Stimulated activated CD4-positive, alpha-beta T cell treated with anti-CD3 and anti-CD28 coated beads, Interleukin-15, amount 100 ng/mL, for 1 hour (primary cell): ENCODE measurements at places on chromosomes 11 and 22.

GRCh38 chr11:17528181-17528691 lies 16.0 kb downstream of the USH1C start:
- peak; percentile 23 for DNase-seq

GRCh38 chr11:33063326-33063881 lies 24.0 kb downstream of the TCP11L1 start:
- DNase-seq = no peak

GRCh38 chr22:17845790-17846189 lies 71.5 kb upstream of the BID start:
- no peak for DNase-seq

GRCh38 chr22:17387356-17387755 lies 18.1 kb downstream of the CECR2 start:
- no peak for DNase-seq

GRCh38 chr11:76179147-76179546 lies 27.2 kb downstream of the WNT11 start:
- DNase-seq = no peak

DNA sequence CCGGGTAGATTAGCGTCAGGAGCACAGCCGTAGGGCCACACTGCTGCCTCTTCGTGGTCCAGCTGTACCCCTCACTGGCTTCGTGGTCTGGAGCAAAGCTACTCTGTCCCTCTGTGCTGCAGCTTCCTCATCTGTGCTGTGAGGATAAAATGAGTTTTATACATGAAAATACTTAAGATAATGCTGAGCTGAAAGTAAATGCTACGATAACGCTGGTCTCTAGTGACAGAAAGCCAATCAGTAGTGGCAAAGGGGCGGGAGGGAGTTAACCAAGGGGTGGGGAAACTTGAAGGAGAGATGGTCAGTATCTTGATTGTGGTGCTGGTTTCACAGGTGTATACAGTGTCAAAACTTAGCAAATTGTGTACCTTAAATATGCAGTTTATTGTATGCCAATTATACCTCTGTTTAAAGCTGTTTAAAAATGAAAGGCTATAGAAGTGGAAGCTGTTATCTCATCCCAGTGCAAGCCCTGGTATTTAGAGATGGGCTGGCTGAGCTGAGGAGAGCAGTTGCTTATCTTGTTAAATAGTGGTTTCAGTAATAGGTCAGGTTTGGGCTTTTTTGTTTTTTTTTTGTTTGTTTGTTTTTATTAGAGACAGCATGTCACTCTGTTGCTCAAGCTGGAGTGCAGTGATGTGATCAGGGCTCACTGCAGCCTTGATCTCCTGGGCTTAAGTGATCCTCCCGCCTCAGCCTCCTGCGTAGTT lies 36.7 kb downstream of the ACO2 start:
- DNase-seq = no peak

GRCh38 chr11:44108260-44108659 lies 12.8 kb downstream of the EXT2 start:
- DNase-seq = no peak

- no peak for DNase-seq
These were observed 143.6 kb downstream of the ADAMTS15 start for GRCh38 chr11:130592056-130592455.

- DNase-seq = no peak
These were observed 30.9 kb downstream of the C22orf31 start for GRCh38 chr22:29030618-29031226.

DNA sequence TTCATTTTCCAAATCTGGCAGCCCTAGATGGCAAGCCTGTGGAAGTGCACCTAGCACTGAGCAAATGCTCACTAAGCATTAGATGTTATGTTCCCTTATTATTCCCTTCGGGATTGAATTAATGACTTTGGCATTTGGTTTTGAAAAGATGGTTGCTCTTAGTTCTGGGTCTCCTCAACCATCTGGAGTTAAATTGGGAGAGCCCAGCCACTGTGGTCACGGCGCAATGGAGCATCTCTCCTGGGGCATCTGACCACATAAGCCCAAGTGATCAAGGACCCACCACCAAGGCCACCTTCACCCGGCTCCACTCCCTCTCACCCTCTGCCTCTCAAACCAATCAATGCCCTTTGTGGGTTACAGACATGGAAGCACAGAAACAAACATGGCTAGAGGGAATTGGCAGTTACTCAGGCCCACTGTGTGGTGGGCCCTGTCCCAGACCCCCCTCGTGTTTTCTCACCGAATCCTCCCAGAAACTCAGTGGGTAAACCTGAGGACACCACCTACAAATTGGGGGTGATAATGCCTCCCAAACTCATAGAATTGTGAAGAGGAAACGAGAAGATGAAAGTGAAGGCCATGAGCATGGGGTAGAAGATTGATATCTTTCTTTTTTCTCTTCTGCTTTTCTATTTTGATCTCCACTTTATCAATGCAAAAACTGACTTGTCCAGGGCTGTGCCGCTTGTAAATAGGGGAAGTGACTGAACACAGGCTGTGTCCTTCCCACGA lies 52.2 kb downstream of the IRAG1 start:
- DNase-seq = no peak

DNA sequence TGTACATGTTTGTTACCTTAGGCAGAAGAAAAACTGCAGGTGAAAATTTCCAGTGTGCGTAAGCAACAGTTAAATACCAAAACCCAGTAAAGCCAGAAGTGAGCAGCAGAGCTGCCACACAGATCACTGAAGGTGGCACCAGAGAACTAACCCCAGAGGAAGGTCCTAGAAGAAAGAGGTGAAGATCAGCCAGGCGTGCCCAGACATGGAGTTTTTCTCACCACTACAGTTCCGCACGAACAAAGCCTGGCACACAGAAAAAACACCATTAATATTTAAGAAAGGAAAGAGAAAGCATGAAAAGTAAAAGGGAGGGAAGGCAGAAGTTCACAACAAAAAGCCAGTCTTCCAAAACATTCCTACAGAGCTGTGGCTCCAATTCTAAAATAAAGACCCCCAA lies 60.7 kb downstream of the STK33 start:
- no peak for DNase-seq

DNA sequence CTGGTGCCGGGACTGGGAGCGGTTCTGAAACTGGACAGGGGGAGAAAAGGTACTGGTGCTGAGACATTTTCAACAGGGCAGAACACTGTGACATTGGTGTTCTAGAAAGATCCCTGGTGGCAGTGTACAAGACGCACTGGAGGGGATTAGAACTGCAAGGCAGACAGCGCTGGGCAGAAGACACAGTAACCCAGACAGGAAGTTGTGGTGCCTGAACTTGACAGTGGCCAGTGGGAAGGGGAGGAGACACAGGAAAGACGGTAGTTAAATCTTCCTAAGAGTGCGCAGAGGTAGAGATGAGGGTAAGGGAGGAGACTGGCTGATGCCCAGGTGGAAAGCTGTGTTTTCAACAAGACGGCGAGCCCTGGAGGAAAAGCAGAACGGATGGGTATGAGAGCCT lies 24.5 kb downstream of the FAM227A start:
- no peak for DNase-seq

DNA sequence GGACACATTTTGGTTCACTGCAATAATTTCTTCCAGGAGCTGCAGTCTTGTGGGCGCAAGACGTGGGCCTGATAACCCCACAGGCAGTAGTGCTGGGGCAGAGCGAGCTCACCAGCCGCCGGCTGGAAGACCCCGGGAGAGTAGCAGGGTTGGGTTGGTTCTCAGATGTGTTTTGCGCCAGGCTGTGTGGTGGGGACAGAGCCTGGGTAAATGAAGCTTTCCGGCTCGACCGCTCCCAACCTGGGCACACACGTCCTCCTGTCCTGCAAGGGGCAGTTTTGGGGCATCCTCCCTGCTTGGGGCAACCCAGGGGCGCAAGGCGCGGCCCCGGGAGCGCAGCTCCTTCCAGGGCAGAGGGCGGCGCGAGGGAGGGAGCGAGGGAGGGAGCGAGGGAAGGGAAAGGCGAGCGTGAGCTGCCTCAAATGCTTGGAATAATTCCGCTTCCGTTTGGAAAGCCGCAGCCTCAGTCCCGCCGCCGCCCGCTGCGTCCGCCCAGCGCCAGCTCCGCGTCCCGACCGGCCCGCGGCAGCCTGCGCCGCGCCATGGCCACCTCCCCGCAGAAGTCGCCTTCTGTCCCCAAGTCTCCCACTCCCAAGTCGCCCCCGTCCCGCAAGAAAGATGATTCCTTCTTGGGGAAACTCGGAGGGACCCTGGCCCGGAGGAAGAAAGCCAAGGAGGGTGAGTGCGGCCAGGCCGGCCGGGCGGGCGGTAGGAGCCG lies at the start of gene PARVA:
Gene PARVA, plus strand, starts transcription at position 466 of the 718 bp plus-strand sequence. Its CDS starts 77 bp downstream, at position 543.
- DNase-seq = no peak

- DNase-seq = no peak
These were observed 7.8 kb upstream of the DUSP18 start for GRCh38 chr22:30675436-30675835.

- DNase-seq = no peak
These were observed 29.0 kb downstream of the PI4KA start for GRCh38 chr22:20829491-20830134.

GRCh38 chr11:8805296-8805695 lies 105.7 kb upstream of the AKIP1 start:
- DNase-seq = no peak

DNA sequence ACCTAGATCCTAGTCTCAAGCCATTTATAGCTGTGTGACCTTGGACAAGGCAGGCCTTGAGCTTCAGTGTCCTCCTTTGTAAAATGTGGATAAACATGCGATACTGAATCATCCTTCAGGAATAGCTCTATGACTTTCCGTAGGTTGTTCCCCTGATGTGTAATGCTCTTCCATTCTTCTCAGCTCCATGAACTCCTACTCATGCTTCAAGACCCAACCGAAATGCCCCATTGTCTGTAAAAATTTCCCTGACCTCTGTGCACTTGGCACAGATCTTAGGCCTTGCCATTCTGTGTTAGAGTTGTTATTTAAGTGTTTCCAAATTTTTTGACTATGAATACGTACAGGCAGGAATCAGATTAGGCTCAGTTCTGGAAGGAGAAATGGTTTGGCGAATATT lies 3.3 kb upstream of the BEST1 start:
- DNase-seq = no peak

- no peak for DNase-seq
These were observed 70.6 kb upstream of the NTM start for GRCh38 chr11:131299598-131300438.

GRCh38 chr11:70782401-70782913 lies 384.1 kb downstream of the CTTN start:
- no peak for DNase-seq

DNA sequence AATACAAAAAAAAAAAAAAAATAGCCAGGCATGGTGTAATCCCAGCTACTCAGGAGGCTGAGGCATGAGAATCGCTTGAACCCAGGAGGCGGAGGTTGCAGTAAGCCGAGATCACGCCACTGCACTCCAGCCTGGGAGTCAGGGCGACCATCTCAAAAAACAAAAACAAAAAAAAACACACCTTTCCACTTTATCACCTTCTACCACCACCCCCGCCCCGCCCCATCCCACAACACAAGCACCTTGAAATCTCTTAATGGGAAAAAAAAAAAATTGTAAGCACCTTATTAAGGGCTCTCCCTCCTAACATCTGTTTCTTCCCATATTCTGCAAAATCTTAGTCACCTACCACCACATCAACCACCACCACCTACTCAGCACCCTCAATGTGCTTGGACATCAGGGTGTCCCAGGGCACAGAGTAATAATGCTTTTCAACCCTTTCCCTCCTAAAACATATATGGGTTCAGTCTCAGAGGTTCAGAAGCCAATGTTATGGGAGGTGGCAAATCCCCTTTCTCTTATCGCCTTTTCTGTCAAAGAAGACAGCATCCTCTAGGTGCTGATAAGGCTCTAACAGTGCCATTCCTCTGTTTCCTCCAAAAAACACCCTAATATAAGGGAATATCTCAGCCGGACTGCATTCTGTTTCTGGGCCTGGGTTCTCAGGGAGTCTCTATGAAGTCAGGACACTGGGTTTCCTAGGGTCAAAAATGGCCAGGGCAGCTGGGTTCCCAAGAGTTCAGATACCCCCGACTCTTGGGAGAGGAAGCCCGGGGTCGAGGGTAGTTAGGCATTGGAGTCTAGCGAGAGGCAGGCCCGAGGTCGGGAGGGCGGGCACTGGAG lies 718 bp downstream of the INTS5 start:
- DNase-seq = no peak

DNA sequence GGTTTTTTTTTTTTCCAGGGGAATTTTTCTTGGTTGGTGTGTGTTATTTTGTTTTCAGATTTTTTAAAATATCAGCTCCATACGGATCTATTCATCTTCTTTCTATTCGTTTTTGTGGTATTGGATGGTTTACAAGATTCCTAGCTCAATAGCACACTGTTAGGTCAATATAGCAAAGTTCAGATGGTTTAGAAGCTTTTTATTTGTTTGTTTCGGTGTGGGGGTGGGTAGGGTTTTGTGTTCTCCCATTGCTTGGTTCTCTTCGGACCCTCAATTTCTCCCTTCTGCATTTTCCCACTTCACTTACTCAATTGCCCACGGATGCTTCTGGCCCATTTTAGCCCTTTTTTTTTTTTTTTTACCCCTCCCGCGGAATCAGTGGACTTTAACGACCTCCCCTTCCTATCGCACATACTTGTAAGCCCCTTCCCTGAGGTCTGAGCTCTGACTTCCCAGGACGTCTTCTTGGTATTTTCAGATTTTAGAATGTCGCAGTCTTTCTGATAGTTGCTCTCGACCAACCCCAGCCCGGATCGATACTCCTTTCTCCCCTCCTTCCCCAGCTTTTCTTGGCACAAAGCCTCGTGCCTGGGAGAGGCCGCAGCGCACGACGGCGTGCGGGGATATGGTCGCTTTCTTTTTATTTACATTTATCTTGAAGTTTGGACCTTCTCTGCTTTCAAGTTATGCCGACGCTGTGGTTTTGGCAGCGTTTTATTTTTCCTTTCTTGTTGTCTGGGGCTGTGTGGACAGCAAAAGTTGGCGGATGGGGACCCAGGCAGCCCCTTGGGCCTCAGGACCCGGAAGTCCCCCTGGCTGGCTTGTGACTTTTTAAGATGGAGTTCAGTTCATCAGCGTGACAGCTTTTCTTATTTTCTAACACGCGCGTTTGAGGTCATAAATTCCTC lies 4.4 kb upstream of the SPDYC start:
- DNase-seq = no peak

GRCh38 chr11:117826190-117826570 lies 1.6 kb upstream of the FXYD2 start:
- no peak for DNase-seq

DNA sequence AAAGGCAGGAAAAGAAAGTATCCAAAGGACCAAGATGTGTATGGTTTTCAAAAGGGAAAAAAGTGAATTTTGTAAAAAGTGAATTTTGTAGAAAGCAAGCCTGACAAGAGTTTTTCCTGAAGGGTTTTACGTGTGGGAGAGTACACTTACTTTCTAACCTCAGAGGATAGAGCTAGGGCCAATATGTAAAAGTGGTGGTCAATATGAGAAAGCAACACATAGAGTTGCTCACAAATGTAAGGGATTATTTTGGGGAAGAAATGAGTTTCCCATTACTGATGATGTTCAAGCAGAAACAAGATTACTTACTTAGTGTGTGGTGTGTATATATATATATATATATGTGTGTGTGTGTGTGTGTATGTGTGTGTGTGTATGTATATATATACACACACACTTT lies 162.5 kb downstream of the SWAP70 start:
- DNase-seq = no peak
